SK-MEL-5 (cell line): ENCODE measurements at places on chromosomes 12 and 14. TPM values are rescaled to one million over a fixed set of nuclear protein-coding genes. Genes with fewer than 3 reads are reported as not detected.

DNA sequence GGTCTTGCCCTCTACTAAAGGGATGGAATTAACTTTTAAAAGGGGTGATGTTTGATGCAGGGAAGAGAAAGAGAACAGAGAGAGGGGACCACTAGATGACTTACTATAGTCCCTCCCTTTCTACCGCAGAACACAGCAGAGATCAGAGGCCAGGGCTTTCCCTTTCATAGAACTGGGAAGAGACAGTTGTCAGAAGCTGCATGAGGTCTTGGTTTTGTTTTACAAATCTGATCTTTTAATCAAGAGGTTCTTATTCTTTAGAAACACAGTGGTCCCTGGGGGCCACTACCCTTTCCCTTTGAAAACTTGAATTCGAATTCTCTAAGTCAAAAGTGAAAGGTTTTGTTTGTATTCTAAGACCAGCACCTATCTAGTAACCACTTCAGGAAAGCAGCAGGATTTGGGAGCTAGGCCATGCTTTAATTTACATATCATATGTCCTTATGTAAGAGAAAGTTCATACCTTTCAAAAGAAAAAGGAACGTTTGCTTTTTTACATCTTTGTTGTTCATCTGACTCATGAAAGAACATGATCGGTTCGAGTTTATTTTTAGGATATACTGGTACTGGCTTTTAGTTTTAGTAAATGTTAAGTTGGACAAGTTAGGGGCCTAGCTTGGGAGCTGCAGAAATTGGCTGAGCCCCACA is 6.3 kb downstream of the FBXL14 start:
- no peak for DNase-seq

DNA sequence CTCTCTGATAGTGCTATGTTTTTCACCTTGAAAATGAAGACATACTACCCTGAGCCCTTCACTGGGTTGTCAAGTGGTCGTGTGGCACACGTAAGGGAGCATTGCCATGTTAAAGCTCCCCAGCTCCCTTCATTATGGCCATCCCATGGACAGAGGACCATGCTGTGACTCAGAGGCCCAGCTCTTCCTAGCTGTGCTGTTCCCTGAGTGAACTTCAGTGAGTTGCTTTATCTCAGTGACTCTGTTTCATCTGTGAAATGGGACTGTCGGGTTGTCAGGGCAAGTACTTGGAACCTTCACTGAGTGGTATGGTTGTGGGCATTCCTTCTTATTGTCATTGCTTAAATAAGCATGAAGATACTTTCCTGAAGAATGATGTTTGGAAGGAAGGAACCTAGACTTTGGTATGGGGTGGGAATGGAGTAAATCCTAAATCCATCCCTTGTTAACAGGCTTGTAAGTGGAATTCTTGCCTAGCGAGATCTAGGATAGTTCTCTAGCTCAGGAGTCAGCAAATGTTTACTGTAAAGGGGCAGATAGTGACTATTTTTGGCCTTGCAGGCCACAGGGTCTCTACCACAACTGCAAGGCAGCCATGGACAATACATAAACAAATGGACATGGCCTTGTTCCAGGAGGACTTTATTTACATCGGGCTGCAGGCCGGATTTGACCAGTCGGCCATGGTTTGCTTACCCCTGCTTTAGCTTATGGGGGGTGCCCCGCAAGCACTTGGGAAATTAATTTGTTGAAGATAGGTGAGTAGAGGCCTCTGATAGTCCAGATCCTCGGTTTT is 283.5 kb downstream of the ZFP36L1 start:
- no peak for DNase-seq

- peak; percentile 8 for DNase-seq
Measured at GRCh38 chr12:74539261-74539660, 1.6 kb downstream of the ATXN7L3B start.

DNA sequence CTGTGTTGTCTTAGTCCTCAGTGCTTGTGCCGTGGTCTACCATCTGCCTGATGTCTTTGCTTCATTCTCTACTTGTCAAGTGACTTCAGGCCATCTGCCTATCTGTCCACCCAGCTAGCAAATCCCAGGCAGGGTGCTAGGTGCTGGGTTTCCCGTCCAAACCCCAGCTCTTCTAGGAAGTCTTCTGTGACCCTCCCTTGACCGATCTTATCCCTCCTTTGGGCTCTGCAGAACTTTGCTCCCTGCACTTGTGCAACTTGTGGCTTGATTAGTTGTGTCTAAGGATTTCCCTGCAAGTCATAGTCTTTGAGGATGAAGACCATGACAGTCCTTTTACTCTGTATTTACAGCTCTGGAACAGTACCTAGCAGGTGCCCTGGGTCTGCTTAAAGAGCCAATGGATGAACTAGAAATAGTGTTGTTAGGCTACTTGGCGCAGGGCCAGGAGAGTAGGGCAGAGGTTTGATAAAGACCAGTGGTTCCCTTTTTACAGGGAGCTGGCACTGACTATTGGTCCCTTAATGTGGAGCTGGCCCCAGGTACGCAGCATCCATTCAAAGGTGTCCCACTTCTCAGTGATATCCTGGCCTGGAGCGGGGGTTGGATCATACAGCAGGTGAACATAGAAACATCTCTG is 60.1 kb downstream of the ADCK1 start:
- no peak for DNase-seq

DNA sequence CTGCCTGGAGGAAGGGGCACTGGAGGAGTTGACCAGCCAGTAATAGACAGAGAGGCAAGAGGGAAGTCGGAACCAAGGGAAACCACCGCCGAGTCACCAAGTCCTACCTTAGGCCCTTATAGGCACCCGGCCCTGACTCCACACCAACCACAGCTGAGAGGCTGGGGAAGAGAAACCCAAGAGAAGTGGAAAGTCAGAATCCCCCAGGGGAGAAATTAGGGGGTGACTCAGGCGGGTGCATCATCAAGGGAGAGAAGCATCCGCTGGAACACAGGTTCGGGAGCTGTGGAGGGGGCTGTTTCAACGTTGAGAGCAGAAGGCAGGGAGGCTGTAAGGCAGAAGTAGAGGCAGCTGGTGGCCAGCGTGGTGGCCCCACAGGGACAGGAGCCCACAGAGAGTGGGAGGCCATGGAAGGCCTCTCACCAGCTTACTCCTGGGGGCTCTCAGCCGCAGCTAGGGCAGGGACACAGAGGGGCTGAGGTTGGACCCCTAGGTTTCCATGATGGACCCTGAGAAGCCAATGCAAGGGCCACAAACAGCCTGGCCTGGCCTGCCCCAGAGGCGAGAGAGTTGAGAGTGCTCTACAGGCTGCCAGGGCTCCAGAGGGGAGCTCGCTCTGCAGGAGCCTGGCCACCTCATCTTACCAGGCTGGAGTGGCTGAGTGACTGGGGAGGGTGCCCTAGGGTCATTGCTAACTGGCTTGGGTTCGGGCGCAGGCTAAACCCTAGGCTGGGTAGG is 1.4 kb upstream of the TRMT61A start:
- DNase-seq: no peak

RNASE7 gene
- not detected in 2 replicates for total RNA-seq

- no peak for DNase-seq
Measured at GRCh38 chr12:89251342-89252271, 100.7 kb downstream of the DUSP6 start.

TMTC1 gene
- total RNA-seq: 12.7 and 12.9 TPM in 2 replicates

EIF2S1 gene
- 231 and 257 TPM in 2 replicates for total RNA-seq

GRCh38 chr12:113030875-113031525 is 25.5 kb upstream of the DTX1 start:
- DNase-seq: peak; percentile 91

KCNMB4 gene
- total RNA-seq: 0.32 and 0.43 TPM in 2 replicates

DNA sequence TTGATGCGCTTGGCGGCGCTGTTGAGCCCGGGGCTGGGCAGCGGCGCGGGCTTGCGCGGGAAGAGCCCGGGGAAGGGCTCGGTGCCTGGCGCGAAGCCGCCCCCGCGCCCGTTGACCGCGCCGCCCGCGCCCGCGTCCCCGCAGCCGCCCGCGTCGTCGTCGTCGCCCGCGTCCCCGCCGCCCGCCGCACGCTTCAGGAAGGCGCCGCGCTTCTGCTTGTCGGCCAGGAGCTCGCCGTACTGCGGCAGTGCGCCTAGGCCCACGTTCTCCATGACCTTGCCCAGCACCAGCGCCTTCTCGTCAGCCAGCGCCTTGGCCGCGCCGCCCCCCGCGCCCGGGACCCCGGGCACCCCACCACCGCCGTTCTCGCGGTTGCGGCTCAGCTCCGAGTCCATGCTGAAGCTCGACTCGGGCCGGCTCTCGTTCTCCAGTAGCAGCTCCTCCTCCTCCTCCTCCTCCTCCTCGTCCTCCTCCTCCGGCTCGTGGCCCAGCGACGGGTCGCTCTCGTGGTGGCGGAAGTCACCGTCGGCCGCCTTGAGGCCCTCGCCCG is 97.2 kb downstream of the BCL11B start:
- DNase-seq: no peak

DNA sequence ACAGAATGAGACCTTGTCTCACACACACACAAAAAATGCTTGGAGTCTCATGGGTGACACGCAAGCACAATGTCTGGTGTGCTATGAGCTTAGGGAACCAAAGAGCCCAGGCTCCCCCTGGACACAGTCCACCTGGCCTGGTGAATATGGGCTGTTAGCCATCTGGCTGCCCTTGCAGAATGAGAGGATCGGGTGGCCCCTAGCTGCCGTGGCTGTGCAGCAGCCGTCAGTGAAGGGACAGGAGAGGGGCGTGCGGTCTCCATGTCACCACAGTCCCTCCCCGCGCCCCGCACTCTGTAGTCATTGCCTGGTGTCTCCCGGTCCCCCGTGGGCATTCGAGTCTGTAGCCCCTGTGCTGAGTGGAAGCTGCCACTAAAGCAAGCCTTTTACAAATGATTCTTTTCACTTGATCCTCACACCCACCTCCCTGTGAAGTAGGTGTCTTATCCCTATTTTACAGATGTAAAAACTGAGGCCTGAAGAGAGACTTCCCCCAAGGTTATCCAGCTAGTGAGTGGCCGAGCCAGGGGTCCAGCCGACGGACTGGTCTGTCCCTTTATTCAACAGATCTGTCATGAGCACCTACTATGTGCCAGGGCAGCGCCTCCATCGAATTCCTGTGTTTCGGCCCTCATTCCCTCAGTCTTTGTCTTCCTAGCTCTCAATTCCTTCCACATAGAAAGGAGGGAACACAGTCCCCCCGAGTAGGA is 18.8 kb downstream of the MVK start:
- DNase-seq: no peak

DNA sequence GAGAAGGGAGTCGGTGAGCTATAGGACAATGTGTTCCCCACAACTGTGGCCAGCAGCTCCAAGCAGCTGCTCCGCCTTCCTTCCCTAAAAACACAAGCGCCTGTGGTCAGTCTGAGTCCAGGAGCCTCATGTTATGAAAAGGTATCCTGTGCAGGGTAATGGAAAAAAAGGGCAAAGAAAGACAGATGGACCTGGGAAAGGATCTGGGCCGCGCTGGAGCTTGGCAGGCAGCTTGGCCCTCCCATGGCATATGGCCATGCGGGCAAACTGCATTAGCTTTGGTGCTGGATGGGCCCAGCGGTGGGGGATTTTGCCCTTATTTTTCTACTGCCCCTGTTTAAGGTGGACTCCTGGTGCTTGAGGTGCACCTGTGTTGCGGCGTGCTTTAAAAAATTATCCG is 23.7 kb upstream of the CHST11 start:
- DNase-seq: no peak

DNA sequence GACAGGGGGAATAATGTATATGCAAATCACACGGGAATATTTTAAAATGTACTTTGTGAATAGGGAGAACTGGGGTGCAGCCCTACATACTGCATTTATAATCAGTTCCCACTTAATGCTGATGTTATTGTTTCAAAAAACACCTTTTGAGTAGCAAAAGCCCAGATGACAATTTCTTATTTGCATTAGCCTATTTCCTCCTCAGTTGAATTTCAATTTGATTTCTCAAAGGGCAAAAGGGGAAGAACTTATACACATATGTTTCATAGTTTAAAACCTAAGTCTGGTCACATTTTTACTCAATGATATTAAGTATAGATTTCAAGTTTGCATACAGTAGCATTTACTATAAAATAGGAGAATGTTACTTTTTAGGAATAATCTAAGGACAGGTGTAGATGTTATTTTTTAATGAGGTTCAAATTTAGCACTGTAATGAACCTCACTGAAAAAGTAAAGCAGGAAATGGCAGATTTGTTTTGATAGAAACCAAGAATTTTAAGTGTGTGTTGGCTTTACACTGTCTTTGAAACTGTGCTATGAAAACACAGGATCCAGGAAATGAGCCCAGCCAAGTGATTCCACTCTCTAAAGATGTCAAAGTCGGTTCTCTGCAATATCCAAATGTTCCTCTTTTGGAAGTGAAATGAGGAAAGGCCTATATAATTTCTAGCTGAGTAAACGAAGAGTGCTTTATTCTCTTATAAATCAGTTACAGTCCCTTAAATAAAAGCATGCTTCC is 367.4 kb downstream of the BTG1 start:
- no peak for DNase-seq

AJUBA gene
- 8.5 and 9.5 TPM in 2 replicates for total RNA-seq

ITGA5 gene
- 19.2 and 22.6 TPM in 2 replicates for total RNA-seq

DNA sequence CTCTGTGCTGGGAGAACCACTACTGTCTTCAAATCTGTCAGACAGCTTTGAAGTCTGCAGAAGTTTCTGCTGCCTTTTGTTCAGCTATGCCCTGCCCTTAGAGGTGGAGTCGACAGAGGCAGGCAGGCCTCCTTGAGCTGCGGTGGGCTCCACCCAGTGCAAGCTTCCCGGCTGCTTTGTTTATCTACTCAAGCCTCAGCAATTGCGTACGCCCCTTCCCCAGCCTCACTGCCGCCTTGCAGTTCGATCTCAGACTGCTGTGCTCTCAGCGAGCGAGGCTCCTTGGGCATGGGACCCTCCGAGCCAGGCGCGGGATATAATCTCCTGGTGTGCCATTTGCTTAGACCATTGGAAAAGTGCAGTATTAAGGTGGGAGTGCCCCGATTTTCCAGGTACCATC is 25.1 kb upstream of the KLRB1 start:
- DNase-seq: no peak

DNA sequence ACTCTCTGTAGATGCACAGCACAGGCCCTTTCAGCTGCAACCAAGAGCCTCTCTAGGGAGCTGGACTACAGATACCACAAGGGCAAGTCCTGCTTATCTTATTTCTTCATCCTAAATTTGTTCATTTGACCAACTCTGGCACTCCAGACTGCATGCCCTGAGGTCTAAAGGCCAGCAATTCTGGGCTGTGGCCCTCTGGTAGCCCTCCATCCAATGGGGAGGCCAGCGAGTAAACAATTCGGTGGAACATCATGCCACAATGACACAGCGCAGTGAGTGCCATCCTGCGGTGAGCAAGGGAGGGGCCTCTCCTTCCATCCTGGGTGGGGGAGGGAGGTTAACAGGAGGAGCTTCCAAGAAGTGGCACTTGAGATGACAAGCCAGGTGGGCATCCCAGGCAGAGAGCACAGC is 652 bp upstream of the SELPLG start:
- peak; percentile 38 for DNase-seq
